ENCODE measurements at places on chromosomes 1 and 21.
A peak's percentile ranks its signal among the peaks of the same experiment; 100 is the strongest.

DNA sequence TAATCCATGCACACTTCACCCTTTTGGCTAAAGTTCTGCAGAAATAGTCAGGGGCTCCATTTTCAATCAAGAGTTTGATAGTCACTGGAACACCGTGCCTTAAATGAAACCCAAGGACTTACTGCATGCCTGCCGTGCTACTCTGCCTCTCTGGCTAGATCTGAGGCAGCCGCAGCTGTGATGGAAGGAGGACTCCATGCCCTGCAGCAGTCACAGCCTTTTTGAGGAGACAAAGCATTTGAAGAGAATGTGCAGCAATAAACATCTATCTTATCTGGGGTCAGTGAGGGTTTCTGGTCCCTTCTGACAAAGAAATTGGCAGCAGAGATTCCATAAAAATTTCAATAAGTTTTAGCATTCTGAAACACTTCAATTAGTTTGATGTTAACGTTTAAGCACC lies 78.0 kb downstream of the BCAR3 start:
- DNase-seq = no peak

GRCh38 chr1:216576234-216576937 lies 146.8 kb downstream of the ESRRG start:
- DNase-seq = peak; percentile 16

DNA sequence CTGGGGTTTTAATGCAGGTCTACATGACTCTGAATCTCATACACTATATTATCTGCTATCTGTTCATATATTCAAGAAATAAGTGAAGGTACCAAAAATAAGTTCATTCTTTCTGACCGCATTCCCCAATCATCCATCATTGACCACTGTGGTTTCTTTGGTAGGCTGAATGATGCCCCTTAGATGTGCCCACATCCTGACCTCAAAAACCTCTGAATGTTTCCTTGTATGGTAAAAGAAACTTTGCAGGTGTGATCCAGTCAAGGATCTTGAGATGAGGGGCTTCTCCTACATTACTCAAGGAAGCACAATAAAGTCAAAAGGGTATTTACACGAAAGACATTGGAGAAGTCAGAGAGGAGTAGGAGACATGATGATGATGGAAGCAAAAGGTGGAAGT lies 60.6 kb upstream of the LRRC8B start:
- DNase-seq = no peak

DNA sequence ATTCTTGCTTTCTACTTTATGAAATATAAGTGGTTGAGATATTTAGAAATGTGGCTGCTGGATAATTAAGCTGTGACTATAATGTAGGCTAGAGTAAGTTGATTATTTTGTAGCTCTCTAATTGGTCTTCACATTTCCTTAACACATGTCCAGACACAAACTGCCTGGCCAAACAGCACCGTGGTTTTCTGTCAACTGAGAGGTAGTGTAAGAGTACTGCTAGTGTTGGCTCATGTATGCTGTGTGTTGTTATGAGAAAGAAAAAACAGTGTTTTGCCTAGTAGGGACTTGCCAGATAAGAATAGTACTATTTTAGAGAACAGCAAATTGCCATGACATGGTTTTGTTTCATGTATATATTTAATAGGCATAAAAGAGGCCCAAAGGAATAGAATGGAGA lies 37.1 kb downstream of the TMED5 start:
- DNase-seq = no peak

- no peak for DNase-seq
Measured at GRCh38 chr1:204831186-204831585, 39.5 kb upstream of the NFASC start.
